Sigmoid colon (tissue), 7 donors: ENCODE measurements at places on chromosomes 12 and 14.

GRCh38 chr14:23487216-23487615 lies 17.7 kb downstream of the NGDN start:
- DNase-seq = no peak

- DNase-seq = no peak
Observed at GRCh38 chr12:57455374-57456144, 452 bp downstream of the INHBE start.

DNA sequence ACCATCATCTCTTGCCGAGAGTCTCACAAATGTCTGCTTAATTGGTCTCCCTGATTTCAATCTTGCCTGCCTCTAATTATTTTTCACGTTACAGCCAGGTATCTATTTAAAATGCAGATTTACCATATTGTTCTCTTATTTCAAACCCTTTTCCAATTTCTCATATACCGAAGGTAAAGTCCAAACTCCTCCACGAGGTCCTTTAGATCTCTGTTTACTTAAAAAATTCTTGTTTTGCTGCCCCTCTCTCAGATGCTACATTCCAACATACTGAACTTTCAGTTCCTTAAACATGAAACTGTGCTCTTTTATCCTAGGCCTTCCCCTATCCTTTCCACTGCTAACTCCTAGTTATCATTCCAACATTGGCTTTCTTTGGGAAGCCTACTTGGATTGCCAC lies 363.9 kb downstream of the CEP128 start:
- DNase-seq = no peak

GRCh38 chr14:75313294-75313693 lies 34.7 kb downstream of the FOS start:
- no peak for DNase-seq

DNA sequence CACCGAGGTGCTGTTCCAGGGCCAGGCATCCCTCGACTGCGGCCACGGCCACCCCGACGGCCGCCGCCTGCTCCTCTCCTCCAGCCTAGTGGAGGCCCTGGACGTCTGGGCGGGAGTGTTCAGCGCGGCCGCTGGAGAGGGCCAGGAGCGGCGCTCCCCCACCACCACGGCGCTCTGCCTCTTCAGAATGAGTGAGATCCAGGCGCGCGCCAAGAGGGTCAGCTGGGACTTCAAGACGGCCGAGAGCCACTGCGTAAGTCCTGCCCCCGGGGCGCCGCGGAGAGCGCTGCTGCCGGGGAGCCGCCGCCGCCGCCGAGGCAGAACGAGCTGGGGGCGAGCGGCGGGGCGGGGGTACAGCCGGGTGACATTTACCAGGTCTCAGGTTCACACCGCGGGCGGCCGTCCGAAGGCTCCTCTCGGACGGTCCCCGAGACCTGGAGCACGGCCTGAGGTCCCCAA lies 1.4 kb downstream of the PLXNC1 start:
- DNase-seq = peak; percentile 71

- DNase-seq = no peak
Observed at GRCh38 chr14:106436310-106436905, 910.0 kb downstream of the TMEM121 start.

DNA sequence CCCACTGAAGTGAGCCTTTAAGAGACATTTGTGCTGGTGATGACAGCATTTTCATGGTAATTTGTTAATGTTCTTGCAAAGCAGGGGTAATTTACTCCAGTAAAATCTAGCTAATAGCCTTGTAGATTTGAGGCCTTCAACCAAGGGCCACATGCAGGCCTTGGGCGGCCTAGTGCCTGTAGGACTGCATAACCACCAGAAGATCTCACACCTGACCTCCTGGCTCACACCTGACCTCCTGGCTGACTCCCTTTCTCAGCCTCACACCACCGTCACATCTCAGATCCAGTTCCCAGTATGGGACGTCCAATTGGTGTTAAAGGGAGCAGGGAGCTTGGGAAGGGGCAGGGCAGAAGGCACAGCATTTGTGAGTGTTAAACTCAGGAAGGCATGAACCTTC lies 26.9 kb downstream of the C12orf42 start:
- DNase-seq = no peak

- peak; percentile 72 for DNase-seq
Observed at GRCh38 chr12:121712190-121712460, 427 bp upstream of the TMEM120B start.

- DNase-seq = no peak
Observed at GRCh38 chr14:74267588-74267987, 28.3 kb downstream of the VSX2 start.

DNA sequence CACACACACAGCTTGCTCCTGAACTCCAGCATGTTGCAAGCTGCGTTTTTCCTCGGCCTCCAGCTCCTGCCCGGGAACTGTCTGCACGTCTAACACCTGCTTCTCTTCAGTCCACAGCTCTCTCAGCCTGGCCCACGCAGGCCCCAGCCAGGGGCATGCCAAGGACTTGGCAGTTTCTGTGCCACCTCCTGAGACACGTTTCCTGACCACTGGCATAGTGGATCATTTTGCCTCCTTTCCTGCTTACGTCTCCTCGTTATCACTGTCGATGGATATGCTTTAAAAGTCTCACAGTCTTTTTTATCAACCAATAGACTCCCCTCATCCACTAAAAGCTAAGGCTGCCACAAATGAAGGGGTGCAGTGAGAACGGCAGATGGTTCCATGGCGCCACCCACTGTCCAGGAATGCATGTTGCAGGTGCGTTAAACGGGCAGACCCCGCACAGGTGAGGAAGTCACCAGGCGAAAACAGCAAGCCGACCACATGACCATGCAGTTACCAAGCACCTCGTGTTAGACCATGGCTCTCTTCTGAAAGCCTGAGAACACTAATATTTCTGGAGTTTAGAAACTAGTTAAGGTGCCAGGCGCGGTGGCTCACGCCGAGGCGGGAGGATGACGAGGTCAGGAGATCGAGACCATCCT lies 14.7 kb upstream of the TEAD4 start:
- peak; percentile 66 for DNase-seq

DNA sequence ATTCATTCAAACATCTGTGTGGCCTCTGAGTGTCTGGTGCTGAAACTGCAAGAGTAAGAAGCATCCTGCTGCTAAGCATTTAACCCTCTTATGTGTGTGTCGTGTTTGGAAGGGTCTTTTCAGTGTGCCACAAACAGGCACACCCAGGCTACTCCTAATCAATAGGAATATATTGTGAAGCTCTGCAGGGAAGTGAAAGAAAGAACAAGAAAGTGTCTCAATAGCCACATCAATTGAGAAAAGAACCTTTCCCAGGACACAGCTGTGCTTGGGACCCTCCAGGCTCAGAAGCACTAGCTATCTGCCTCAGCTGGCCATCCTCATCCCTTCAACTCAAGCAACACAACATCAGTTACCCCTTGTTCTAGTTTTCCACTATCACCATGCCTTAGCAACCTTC lies 13.4 kb upstream of the KRAS start:
- no peak for DNase-seq

- peak; percentile 48 for DNase-seq
Observed at GRCh38 chr14:104556256-104557021, 23.1 kb upstream of the C14orf180 start.

DNA sequence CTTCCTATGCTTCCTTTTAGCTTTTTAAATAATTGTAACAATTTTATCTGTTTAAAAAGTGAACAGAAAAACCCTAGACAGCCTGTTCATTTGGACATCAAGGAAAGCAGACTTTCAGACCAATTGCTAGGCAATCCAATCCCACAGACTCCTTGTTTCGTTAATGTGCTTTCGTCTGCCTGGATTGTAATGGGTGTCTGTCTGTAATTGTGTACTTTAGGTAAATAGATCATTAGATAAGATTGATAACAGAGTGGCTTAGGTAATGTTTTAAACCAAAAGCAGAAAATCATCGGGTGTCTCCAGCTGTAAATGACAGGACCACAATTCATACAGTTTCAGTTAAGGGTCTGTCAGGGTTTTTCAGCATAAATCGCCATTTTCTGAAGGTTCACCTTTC lies 19.6 kb downstream of the CCDC60 start:
- no peak for DNase-seq

DNA sequence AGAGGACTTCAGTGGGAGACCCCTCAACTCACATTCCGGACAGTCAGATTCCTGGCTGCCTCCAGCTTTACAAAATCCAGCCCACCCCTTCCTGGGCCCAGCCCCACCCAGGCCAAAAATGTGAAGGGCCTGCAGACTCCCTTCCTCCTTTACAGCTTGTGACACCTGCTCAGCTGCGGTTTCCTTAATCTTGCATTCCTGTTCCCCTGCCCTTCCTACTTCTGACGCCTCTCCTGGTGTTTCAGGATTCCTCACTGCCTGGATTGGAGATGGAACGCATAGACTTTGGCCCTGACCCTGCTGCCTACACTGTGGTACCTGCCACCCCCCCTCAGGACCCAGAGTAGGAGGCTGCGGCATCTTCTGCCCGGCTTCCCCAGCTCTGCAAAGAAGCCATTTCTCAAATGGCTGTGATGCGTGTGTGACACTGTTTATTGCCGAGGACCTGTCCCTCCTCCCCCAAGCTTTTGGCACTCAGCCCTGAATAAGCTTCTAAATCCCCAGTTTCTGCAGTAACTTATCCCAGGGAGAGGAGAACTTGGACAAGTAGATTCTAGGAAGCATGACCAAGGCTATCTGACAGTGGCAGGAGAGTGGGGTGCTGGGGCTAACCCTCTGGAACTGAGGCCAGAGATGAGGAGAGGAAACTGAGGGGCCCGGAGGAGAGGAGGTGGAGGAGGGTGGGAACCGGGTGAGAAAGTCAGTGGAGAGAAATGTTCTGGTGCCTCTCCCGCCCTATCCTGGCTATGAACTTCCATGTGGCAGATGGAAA lies 24.9 kb upstream of the BCDIN3D start:
- DNase-seq = no peak

GRCh38 chr12:57461917-57462250 lies 2.3 kb downstream of the GLI1 start:
- no peak for DNase-seq

DNA sequence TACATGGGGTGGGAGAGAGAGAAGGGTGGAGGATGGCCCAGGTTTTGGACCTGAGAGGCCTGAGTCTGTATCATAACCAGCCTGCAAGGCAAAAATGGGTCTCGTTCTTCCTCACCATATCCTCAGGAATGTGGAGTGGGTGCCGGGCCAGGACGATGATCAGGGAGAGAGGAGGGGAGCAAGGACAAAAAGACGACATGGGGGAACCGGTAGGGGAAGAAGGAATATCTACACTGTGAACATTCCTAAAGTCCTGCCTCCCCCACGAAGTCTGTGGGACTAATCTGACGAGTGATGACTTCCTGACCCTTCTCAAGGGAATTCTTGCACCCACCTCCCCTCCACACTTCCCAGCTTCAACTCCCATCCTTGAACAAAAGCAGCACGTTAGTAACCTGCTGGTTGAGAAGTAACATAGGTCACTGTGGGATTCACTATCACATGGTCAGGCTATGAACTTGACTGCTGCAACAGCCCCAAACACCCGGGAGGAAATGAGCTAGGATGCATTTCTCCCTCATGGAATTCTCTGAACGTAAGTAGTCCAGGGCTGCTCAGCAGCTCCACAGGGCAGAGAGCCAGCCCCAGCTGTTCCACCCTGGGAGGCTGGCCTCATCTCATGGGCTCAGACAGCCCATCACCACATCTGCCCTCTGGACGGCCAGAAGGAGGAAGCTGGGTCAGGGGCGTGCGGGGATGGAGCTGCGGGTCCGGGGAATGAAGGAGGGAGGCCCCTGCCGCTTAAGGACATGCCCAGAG lies 36.8 kb upstream of the VWF start:
- no peak for DNase-seq

GRCh38 chr12:44389038-44389437 lies 487.1 kb downstream of the NELL2 start:
- DNase-seq = no peak

DNA sequence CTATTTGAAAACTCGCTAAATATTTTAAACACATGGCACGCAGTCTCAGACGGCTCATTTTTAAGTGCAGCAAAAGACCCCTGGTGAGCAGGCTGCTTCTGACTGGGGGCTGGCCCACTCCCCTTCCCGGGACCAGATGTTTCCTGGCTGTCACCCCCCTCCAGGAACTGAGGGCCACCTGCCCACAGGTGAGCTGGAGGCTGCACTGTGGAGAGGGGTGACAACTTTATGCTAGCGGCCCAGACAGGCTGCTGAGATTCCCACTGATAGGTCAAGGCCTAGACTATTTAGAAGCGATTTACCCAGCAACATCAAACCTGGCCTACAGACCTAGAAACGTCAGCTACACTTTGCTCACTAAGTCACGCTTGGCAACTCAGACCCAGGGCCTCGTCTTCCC lies 92.1 kb downstream of the BCL11B start:
- no peak for DNase-seq

DNA sequence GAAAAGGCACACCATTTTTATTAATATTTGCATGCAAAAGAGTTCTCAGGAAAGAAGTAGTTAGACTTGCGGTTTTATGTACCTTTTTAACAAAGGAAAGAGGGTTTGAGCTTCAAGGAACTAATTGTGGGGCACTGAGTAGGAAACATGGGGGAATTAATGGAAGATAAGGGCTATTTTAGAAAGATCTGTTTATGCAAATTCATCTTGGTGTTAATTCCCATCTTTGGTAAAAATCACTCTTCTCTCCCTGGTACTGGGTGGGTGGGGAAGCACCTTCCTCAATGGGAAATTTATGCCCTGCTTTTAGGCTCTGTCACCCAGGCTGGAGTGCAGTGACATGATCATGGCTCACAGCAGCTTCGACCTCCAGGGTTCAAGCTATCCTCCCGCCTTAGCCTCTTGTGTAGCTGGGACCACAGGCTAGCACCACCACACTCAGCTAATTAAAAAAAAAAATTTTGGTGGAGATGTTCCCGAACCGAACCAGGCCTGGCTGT lies 30.1 kb upstream of the RESF1 start:
- no peak for DNase-seq

DNA sequence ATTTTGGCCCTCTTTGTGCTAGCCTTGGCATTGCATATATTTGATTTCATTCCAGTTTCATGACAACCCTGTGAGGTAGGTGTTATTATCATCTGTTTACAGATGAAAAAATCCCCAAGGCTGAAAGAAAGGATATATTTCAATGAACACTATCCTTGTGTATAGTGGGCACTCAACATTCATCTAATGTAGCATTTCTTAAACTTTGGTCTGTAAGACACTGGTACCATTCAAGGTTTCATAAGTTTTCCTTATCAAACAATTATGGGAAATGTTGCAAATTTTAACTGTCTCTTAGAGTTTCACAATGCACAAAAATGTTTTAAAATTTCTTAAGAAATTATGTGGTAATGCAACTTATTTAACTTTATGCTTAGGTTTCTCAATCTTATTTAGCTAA lies 44.3 kb downstream of the ATP23 start:
- DNase-seq = no peak

- DNase-seq = no peak
Observed at GRCh38 chr14:53790731-53791500, 165.7 kb downstream of the BMP4 start.
